Natural killer cell treated with Interleukin-12 subunit alpha and Interleukin-12 subunit beta and Interleukin-15 and Interleukin-18, amount 100 ng/mL, for 72 hours (primary cell): ENCODE measurements at places on chromosomes 4 and X.

DNA sequence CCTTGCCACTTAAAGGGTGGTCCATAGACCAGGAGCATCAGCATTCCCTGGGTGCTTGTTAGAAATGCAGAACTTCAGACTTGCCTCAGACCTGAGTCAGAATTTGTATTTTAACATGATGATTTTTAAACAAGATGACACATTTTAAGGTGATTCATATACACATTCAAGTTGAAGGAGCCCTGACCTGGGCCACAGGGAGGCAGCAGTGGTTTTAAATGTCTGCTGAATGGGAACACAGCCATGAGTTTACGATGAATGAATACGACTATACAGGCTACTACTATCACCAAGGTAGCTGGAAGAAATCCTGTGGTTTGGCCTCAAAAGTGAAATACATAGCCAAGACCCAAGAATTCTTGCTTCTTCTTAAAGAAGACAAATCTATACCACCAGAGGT, 2.9 kb downstream of the HDAC8 start:
- no peak for DNase-seq

DNA sequence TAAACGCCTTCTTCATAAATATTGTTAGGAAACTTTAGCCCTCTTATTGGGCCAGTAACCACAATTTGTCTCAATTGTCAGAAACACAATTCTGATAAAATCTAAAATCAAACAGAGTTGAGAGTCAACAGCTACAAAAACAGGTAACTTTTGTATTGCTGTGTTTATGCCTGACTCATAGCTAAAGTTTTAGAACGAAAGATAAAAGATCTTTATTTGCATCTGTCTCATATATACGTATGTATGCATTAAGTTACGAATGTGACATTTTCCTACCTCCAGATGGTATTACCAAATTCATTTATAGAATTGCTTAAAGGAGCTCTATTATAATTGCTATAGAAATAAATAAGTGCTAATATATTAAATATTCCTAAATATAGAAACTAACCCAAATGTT, 887.9 kb upstream of the NDST4 start:
- DNase-seq = no peak

GRCh38 chrX:4239650-4240540, 526.4 kb upstream of the PRKX start:
- no peak for DNase-seq

DNA sequence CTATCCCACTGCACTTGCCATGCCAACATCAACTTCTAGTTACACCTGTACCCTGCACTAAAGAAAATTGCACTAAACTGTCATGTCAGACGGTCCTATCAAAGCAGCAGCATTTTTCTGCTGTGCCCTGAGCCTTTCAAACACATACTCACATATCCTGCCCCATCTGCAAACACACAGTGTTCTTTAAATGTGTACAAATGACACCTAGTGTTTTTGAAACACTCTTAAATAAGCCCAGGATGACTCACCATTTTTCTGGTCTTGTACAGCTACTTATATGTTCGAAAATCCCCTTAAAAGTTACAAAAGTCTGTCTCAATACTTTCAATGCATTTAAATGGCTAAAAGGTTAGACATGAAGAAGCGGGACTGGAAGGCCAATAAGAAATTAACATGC, 346.7 kb upstream of the PPARGC1A start:
- DNase-seq = no peak

GRCh38 chr4:152369902-152370295, 166.0 kb downstream of the FBXW7 start:
- DNase-seq = no peak

GRCh38 chrX:52811065-52811625, at the start of gene XAGE5:
TSS of gene XAGE5 (plus strand) at chrX:52811287. CDS start at chrX:52812567, 1,280 bp downstream.
- no peak for DNase-seq

DNA sequence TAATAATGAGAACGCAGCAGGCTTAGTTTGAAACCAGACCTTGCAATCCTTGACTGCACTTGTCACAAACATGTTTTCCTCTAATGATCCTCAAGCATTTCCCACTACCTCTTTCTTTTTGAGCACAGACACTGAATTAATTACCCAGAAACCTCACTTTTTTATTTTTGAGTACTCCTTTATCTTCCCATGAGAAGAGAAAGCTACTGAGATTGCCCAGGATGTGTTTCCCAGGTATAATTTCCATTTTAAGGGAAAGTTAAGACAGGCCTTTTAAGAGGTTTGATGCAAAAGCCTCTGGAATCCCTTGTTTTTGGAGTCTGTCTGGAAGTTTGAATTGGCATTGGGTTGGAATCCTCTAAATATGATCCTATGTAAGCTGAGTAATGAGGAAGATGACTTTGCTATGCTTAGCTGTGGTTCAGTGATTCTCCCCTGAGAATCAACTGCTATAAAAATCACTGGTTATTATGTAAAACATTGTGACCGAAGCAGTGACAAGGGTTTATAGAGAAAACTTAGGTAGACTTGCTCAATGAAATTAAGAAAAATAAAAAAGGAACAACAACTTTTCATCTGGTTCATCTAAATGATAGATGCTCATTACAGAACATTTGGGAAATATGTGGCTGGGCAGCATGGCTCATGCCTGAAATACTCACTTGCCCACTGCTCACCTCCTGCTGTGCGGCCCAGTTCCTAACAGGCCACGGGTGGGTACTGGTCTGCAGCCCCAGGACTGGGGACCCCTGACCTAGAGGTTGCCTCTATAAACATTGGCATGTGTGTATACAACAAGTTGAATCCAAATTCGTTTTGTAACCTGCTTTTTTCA, 10.8 kb upstream of the RHOH start:
- DNase-seq = no peak

GRCh38 chr4:7903791-7904516, 35.7 kb downstream of the AFAP1 start:
- DNase-seq = no peak

DNA sequence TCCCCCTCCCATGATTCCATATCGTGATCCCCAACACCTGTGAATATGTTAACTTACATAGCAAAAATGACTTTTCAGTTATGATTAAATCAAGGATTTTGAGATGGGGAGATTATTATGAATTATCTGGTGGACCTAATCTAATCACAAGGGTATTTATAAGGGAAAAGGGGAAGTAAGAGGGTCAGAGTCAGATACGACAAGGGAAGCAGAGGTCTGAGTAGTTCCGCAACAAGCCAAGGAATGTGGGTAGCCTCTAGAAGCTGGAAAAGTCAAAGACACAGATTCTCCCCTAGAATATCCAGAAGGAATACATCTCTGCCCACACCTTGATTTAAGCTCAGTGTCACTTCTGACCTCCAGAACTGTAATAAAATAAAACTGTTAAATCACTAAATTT, 1.0 kb upstream of the IL13RA1 start:
- DNase-seq = no peak

GRCh38 chr4:122663814-122664610, 43.1 kb upstream of the IL21 start:
- DNase-seq = no peak

GRCh38 chrX:88982933-88983332, 235.9 kb downstream of the CPXCR1 start:
- DNase-seq = no peak

DNA sequence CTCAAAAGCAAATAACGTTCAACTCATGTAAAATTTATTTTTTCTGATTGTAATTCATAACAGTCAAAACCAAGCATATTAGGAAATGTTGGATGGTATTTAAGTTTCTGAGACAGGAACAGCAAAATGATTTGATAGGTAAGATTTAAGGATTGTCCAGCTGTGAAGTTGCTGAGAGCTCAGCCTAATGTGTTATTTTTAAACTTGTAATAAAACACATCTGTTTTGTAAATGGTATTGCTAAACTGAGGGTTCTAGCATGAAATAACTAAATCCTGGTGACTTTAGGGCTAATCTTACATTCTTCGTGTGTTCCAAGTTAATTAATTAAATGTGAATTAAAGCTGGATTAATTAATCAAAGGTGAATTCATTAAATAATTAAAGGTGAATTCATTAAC, 13.3 kb downstream of the TLR10 start:
- no peak for DNase-seq

- no peak for DNase-seq
Measured at GRCh38 chrX:10620121-10620699, at the start of gene MID1. TSS of gene MID1 (minus strand) at chrX:10620585. CDS start at chrX:10567547, 53,038 bp downstream.

DNA sequence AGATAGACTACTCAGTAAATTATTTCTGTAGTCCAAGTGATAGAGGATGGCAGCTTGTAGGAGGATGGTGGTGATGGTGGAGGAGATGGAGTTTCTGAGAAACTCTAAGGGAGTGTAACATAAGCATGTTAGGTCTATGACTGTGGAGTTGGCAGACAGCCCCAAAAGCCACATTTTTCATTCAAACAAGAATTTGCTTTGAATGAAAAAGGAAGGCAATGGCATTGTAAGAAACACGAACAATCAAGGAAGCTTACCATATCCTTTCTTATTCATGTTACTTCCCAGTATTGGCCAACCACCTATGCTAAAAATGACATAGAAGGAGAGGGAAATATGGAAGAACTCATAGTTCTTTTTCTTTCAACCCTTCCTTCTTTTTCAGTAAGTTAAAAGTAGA, 18.7 kb upstream of the SEC24B start:
- no peak for DNase-seq

- DNase-seq = no peak
Measured at GRCh38 chr4:33737726-33738125, 2506.6 kb downstream of the ARAP2 start.

- no peak for DNase-seq
Measured at GRCh38 chrX:29948653-29949052, 266.7 kb upstream of the MAGEB2 start.
